ENCODE measurements at places on chromosomes 11 and 22.
A peak's percentile ranks its signal among the peaks of the same experiment; 100 is the strongest.

GRCh38 chr22:44200451-44200850, 19.7 kb downstream of the PARVG start:
- H3K4me3 ChIP-seq = no peak overlapping the region
- no peaks in the 10 kb centered on the region for H3K27me3 ChIP-seq
- DNase-seq = no peak
- H3K36me3 ChIP-seq = no peaks in the 10 kb centered on the region

GRCh38 chr11:33959855-33960400, 68.1 kb upstream of the LMO2 start:
- no peaks in the 10 kb centered on the region for H3K36me3 ChIP-seq
- DNase-seq = no peak
- H3K4me1 ChIP-seq = no peaks in the 10 kb centered on the region
- H3K27ac ChIP-seq = no peak overlapping the region
- no peaks in the 10 kb centered on the region for H3K27me3 ChIP-seq
- H3K4me3 ChIP-seq = no peak overlapping the region

- no peaks in the 10 kb centered on the region for H3K27me3 ChIP-seq
- H3K4me3 ChIP-seq = no peak overlapping the region
- DNase-seq = no peak
Measured at GRCh38 chr11:92140021-92140420, 84.6 kb upstream of the FAT3 start.

DNA sequence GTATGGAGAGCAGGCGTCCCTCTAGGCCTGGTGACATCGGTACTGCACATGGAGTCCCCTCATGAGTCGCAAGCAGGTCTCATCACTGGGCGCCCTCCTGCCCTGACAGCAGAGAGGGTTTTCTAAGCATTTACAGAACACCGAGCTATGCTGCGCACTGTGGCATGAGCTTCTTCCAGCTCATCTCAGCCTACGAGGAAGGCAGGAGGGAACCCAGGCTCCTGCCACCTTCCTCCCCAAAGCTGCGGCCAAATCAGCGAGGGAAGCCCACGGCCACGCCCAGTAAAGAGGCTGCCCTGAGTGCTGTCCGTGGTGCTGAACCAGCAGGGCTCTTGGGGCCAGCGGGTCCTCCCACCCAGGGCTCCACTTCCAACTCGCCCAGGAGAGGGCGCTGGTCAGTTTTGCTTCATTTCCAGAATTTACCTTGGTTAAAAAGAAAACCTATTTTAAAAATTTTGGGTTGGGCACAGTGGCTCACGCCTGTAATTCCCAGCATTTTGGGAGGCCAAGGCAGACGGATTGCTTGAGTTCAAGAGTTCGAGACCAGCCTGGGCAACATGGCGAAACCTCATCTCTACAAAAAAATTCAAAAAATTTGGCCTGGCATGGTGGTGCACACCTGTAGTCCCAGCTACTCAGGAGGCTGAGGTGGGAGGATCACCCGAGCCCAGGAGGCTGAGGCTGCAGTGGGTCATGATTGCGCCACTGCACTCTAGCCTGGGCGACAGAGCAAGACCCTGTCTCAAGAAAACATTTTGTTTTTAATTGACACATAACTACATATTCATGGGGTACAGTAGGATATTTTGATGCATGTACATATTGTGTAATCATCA, 34.2 kb downstream of the PHF21B start:
- no peaks in the 10 kb centered on the region for H3K4me1 ChIP-seq
- DNase-seq = no peak
- H3K27me3 ChIP-seq = no peaks in the 10 kb centered on the region
- no peak overlapping the region for H3K4me3 ChIP-seq
- no peak overlapping the region for H3K27ac ChIP-seq
- H3K36me3 ChIP-seq = no peaks in the 10 kb centered on the region

DNA sequence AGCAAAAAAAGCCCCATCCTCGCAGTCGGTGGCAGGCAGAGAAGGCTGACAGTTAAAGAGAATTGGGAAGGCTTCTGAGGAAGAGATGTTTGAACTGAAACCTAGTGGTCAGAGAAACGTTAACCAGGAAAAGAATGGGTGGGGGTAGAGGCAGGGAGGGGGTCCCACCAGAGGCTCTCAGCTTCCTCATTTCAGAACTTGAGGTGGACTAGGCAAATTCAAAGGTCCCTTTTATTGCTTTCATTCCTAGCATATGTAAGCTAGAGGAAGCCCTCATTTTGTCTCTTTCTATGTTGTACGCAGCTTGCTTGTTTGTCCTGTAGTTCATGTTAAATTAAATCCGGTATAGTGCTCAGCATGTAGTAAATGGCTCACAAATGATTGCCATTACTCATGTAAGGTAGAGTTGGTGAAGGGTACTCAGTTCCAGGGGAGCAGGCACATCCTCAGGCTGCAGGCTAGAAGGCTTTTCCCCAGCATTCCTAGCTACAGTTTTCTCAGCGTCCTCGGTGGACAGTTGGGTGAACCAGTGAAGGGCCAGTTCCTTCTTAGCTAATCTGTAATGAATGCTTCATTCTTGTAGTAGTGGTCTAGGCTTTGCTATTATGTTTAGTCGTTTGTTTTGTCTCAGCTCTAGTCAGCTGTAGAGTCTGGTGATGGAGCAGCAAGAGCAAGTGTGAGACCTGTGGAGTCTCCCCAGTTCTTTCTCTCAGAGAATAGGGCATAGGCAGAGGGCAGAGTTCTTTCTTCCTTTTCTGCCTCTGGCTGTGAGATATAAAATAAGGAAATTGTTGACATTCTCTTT, 58.6 kb downstream of the UVRAG start:
- H3K4me3 ChIP-seq = no peak overlapping the region
- no peaks in the 10 kb centered on the region for H3K36me3 ChIP-seq
- no peaks in the 10 kb centered on the region for H3K27me3 ChIP-seq
- no peaks in the 10 kb centered on the region for H3K4me1 ChIP-seq
- H3K27ac ChIP-seq = no peak overlapping the region

- peaks cover 20% of the 10 kb centered on the region for H3K4me1 ChIP-seq
- H3K27me3 ChIP-seq = no peaks in the 10 kb centered on the region
- no peaks in the 10 kb centered on the region for H3K36me3 ChIP-seq
- peak overlapping the region; percentile 75 for H3K27ac ChIP-seq
Measured at GRCh38 chr22:42365942-42366695, 66.1 kb downstream of the NFAM1 start.

DNA sequence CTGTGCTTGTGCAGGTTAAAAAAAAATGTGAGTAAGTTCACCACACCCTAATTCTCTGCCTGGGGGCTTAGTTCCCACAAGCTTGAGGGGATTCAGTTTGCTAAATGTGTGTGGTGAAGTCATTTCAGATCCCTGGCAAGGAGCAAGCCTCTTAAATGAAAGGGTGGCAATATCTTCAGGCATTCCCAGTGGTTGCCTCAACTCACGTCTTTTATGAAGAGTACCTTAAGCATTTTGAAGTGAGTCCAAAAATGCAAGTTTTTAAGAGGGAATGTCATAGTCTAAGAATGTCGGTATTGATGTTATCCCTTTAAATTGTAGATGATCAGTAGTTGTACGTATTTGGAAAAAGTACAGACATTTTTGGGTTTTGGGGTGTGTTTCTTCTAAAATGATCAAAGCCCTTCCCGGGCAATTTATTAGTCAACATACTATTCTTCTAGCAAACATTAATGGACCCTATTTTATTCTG, 4.9 kb downstream of the TCP11L1 start:
- H3K4me1 ChIP-seq = peaks cover 4% of the 10 kb centered on the region
- H3K27me3 ChIP-seq = no peaks in the 10 kb centered on the region
- H3K36me3 ChIP-seq = peaks cover 32% of the 10 kb centered on the region
- H3K4me3 ChIP-seq = no peak overlapping the region

- no peak overlapping the region for H3K4me3 ChIP-seq
- no peaks in the 10 kb centered on the region for H3K36me3 ChIP-seq
Measured at GRCh38 chr11:105130189-105130813, 9.3 kb downstream of the CARD18 start.

DNA sequence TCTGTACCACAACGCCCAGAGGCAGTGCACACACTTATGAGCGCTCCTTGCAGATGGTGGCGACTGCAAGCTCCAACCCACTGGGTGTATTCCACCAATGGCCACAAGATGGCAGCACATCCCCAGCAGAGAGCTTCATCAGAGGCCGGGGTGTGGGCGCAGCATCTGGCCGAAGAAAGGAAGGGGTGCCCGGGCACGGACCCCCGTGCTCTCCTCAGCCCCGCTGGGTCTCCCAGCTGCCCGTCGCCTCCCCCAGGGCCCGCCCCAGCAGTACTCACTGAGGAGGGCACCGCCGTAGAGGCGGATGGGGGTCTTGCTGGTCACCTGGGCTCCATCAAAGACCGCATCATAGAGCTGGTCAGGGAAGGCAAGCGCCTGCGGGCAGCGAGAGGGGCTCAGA, 14.2 kb downstream of the TP53I11 start:
- peaks cover 4% of the 10 kb centered on the region for H3K36me3 ChIP-seq
- no peaks in the 10 kb centered on the region for H3K4me1 ChIP-seq

- H3K27me3 ChIP-seq = no peaks in the 10 kb centered on the region
- H3K4me1 ChIP-seq = peaks cover 4% of the 10 kb centered on the region
- H3K27ac ChIP-seq = peak overlapping the region; percentile 81
- no peak for DNase-seq
- peaks cover 64% of the 10 kb centered on the region for H3K36me3 ChIP-seq
Measured at GRCh38 chr11:46673713-46674462, 26.5 kb downstream of the ARHGAP1 start.

GRCh38 chr11:93655047-93655446, 6.4 kb upstream of the CEP295 start:
- no peak overlapping the region for H3K27ac ChIP-seq
- H3K36me3 ChIP-seq = no peaks in the 10 kb centered on the region
- no peak for DNase-seq
- H3K27me3 ChIP-seq = no peaks in the 10 kb centered on the region
- no peak overlapping the region for H3K4me3 ChIP-seq
- no peaks in the 10 kb centered on the region for H3K4me1 ChIP-seq

DNA sequence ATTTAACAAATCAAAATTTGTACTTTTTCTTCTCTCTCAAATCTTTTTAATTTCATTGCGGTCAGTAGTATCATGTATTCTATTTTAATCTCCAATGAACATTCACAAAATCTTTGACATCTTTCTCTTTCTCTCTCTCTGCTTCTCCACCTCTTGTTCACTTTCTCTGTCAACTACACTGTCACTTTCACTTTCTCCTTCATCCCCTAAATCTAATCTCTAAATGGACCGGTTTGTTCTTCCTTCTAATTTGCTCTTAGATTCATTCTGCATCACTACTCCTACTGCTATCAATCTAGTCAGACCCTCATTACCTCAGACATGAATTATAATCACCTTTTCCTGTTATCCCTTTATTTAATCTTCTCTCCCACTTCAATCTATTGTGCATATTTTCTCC, 18.6 kb downstream of the CCDC73 start:
- no peaks in the 10 kb centered on the region for H3K36me3 ChIP-seq
- no peak overlapping the region for H3K27ac ChIP-seq
- H3K4me3 ChIP-seq = no peak overlapping the region
- no peak for DNase-seq
- no peaks in the 10 kb centered on the region for H3K4me1 ChIP-seq

- DNase-seq = no peak
- no peak overlapping the region for H3K27ac ChIP-seq
- no peak overlapping the region for H3K4me3 ChIP-seq
- no peaks in the 10 kb centered on the region for H3K27me3 ChIP-seq
Measured at GRCh38 chr11:34203377-34203871, 98.0 kb downstream of the NAT10 start.

DNA sequence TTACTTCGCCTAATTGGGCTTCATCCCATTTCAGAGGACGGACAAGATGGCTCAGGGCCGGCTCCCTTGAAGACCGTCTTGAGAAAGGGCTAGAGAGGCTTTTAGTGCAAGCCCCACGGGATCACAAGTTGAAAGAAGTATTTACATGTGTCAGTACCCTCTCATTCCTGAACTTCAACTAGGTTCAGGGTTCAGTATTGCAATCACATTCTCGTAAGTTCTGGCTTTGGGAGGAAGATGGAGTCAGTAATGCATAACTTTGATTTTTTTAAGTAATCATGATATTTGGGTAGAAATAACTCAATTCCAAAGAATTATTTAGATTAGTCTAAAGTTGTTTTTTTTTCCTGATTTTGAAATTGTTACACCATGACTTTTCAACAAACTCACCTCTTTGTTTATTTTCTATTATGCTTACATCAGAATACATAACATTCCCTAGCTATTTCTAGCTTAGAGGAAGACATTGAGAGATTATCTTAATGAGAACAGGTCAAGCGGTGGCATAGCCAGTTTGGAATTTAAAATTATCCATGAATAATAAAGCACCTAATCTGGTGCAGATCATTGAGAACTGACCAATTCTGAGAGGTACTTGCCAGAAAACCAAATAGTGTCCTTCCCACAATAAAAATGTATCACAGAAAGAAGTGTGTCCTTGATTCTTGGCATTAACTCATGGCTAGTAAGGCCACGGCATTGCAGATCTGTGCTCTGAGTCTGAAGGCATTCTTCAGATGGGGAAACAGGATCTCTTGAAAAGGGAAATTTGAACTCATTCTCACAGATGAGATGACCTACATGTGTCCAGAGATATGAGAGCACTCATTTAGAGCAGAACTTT, 92.1 kb upstream of the BLID start:
- DNase-seq = no peak
- no peaks in the 10 kb centered on the region for H3K36me3 ChIP-seq
- peak overlapping the region; percentile 86 for H3K27ac ChIP-seq
- H3K4me3 ChIP-seq = peak overlapping the region; percentile 32
- no peaks in the 10 kb centered on the region for H3K27me3 ChIP-seq

- H3K36me3 ChIP-seq = no peaks in the 10 kb centered on the region
- H3K27me3 ChIP-seq = no peaks in the 10 kb centered on the region
- H3K27ac ChIP-seq = no peak overlapping the region
- DNase-seq = no peak
- H3K4me3 ChIP-seq = no peak overlapping the region
- H3K4me1 ChIP-seq = no peaks in the 10 kb centered on the region
Measured at GRCh38 chr11:65801153-65801987, 14.5 kb downstream of the OVOL1 start.

- no peak overlapping the region for H3K27ac ChIP-seq
- H3K27me3 ChIP-seq = no peaks in the 10 kb centered on the region
- DNase-seq = no peak
- no peaks in the 10 kb centered on the region for H3K4me1 ChIP-seq
Measured at GRCh38 chr22:31540966-31541365, 44.6 kb downstream of the SFI1 start.

GRCh38 chr11:75654314-75654713, 14.5 kb downstream of the MAP6 start:
- no peak for DNase-seq
- H3K4me1 ChIP-seq = no peaks in the 10 kb centered on the region
- H3K27ac ChIP-seq = no peak overlapping the region
- H3K27me3 ChIP-seq = no peaks in the 10 kb centered on the region
